ENCODE measurements at places on chromosomes 2 and 18.

DNA sequence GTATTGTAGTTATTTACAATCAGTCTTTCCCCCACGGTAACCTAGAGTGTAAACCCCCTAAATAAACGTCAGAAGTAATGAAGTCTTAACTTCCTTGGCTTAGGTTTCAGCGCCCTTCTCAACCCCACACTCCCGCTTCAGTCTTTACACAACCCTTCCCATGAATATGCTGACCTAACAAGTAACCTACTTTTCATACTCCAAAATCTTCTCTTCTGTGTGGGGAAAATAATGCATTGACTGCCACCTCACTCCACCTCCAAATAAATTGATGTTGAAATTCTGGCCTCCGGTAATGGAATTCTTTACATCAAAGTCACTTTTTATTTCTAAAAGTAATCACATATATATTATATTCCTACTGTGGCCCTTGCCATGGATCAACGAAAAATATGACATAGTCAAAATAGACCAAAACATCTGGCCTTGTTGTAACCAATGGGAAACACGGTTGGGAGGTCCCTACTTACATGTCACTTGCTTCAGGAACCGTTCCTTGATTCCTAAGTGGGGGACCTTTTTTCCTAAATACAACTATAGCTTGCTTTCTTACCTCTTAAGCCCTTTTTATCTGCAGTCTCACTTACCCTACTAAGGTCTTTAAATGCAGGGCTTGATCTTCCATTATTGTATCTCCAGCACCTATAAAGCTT, 961 bp downstream of the GEN1 start:
- no peak for DNase-seq

DNA sequence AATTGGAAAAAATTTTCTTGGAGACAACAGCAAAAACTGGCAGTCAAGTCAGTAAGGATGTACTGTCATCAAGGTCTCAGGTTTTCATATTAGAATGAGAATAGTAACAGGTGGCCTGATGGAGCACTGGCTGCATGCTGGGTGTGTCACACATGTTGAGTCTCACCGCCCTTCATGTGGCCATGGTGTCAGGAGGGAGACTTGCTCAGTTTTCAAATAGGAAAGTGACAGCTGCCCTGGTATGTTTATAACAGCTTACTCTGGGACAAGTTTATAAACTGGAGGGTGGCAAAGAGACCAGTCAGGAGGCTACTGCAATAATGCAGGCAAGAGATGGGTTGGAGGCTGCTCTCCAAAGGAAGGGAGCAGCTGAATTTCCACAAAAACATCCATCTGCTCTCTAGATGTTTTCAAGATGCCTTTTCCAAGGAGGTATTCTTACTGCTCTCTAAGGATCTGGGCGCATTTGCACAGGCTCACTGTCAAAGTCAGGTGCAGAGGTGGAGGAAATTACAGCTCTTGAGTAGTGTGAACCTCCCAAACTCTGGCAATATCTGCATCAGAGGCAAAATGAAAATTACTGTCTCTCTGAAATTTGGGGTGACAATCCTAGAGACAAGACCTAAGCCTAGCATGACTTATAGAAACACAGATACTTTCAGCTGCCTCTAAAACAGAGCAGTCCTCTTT, 321.9 kb upstream of the RAB12 start:
- DNase-seq, result no peak

- no peak for DNase-seq
Measured at GRCh38 chr18:47815486-47816270, 114.8 kb downstream of the SMAD2 start.

DNA sequence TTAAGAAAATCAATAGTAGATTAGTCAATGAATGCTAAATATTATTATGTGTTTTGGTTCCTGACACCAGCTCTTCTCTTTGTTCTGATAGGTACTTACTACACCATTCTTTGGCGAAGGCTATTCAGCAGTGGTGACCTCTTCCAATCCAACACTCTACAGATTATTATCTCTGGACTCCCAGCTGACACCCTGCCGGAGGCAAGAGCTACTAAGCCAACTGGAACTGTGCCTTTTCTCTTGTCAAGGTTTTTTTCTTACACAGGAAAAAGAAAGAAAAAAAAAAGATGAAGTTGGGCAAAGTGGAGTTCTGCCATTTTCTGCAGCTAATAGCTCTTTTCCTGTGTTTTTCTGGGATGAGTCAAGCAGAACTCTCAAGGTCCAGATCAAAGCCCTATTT, 11.7 kb downstream of the CDH7 start:
- no peak for DNase-seq

DNA sequence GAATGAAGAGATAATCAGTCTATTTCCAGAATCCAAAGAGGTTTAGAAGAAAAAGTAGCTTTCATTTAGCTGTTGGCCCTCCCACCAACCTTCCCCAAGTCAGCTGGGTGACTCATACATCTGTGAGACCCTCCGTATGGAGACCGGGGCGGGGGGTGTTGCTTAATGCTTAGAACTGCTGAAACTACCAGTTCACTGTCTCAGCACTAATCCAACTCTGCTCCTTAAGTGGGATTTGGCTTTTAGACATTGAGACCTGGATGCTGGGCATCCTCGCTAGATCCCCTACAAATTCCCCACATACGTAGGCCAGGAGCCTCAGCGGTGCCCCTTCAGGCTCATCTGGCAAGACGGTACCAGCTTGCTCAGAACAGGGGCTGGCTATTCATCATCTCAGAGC, at the start of gene SAG:
Gene SAG (plus strand): TSS at position 252 of the 400 bp plus-strand sequence. CDS start 1,374 bp downstream, outside the sequence.
- no peak for DNase-seq

GRCh38 chr2:218709908-218710307, 727 bp upstream of the TTLL4 start:
- no peak for DNase-seq

GRCh38 chr2:237885111-237885930, 25.9 kb downstream of the RAMP1 start:
- no peak for DNase-seq

DNA sequence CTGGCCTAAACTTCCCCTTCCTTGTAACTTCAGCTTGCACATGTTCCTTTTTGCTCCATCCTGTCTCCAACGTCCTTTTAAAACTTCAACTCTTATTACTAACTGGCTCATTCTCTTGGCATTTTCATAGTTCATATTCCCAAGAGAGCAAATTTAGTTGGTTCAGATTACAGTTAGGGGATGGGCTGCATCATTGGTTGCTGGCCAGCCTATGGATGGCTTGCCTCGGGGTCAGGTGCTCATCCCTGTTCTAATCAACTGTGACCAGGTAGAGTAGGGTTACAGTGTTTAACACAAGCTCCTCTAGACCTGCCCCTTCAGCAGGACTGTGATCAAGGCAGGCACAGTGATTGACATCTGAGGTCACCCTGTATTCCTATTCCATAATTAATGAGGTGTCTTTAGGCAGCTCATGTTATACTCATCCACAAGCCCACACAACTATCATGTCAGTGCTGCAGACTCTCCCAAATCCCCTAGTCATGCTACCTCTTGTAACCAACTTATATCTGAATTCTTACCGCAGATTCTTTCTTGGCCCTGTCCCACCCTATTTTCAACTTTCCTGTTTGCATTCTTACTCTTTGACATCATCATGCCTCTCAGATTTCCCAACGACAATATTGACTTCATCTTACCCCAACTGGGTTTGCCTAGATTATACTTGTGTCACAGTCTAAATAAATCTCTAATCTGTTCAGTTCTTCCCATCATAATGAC, 293.3 kb downstream of the MTX2 start:
- DNase-seq, result no peak

DNA sequence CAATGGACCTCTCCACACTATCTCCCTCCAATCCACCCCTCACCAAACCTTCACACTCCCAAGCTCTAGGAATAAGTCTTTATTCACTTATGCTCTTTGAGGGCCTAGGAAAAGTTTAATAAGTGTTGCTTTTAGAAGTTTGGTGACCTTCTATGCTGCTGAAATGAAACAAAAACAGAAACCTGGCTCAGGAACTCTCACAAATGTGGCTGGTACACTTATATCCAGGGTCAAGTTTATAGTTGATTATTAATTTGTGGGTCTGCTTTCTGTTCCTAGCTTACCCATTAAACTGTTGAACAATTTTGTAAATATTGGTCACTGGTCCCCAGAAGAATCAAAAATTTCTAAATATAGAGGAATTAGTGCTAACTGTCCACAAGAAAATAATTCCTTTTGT, 14.2 kb upstream of the ANKRD44 start:
- no peak for DNase-seq

DNA sequence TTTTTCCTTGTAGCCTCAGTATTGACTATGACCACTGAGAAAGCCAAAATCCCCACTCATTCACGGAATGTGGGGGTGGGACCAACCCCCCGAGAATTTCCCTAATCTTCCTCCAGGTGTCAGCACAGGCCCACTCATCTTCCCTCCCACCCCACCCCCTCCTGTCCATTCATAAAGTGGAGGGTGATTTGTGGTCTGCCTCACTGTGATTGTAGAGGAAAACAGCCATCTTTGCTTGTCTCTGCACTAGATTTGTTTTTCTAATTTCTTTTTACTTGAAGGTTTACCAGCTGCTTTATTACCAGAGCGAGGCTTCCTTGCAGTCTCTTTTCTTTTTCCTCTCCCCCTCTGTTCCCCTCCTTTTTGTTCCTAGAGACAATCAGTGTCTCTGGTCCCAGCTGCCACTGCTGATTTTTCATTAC, 171.8 kb downstream of the ICOS start:
- DNase-seq, result peak; percentile 65

DNA sequence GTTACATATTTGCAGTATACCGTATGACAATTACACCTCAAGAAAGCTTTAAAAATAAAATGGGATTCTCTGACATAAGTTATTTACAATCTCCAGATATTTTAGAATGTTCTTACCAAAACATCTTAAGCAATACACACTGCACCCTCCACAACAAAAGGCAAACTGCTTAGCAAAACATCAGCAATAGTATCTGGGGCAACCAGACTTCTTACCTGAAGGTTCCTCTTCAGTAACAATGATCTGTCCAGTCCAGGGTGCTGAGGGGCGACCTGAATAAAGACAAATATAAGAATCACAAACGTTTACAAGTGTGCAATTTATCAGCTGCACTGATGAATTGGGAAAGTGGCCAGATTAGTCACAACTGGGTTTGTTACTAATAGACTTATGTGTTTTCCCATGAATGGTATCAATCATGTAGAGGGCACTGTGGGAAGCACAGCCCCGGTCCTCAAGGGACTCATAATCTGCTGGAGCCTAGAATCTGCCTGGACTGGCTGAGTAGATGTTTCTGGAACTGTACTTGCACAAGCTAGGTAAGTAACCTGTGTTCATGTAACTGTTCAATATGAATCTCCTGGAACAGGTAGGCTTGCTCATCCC, 70.7 kb downstream of the MYOM1 start:
- DNase-seq, result no peak

GRCh38 chr18:41501848-41502247, 453.2 kb upstream of the PIK3C3 start:
- no peak for DNase-seq

DNA sequence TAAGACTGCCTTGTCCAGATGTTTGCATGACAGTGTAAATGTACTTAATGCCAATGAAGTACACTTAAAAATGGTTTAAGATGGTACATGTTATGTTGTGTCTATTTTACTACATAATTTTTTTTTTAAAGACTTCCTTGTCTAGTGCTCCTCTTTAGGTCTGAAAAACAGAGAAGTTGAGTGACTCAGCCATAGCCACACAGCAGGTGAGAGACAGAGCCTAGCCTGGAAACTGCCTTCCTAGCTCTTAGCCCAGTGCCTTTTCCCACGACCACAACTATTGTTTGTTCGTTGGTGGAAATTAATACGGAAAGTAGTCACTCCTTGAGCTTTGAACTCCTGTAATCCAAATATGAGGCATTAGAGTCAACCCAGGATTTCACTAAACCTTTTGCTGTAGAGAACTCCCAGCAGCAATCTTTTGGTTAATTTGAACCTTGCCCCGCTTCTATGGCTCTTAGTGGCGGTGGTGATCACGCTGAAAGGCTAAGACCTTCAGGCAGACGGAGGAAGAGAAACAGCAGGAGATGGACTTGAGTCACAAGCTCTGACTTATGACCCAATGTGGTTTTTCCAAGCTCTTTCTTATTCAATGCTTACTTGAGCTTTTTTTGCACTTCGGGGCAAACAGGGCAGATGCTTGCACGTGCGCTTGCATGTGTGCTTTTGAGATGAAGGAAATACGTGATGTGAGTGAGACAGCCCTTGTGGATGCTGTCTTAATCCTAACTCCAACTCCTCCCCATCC, 21.2 kb downstream of the TRIB2 start:
- no peak for DNase-seq

- DNase-seq, result no peak
Measured at GRCh38 chr2:72993933-72994280, 76.6 kb downstream of the EMX1 start.

- DNase-seq, result no peak
Measured at GRCh38 chr2:110780461-110780860, 48.1 kb downstream of the ACOXL start.

- DNase-seq, result no peak
Measured at GRCh38 chr2:236965021-236965840, 120.5 kb upstream of the COPS8 start.

- DNase-seq, result no peak
Measured at GRCh38 chr2:38076710-38077430, 919 bp upstream of the CYP1B1 start.

DNA sequence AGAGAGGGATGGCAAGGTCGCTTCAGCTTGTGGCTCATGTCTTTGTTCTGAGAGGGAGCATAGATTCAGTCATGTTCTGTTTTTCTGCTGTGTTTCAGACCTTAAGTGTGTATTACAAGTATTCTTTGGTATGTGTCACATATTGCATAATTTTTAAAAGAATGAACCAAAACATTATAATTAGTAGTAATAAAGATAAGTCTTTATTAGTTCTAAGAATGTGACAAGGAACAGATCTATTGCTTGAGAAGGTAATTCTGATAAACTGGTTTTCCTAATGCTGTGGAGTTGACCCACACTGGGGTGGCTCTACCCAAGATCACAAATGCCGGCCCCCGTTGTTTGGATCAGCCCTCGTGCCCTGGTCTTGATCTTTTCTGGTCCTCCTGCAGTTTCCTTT, 124.3 kb upstream of the FOSL2 start:
- DNase-seq, result no peak

- DNase-seq, result no peak
Measured at GRCh38 chr2:68366083-68366560, 1.0 kb downstream of the PLEK start.

DNA sequence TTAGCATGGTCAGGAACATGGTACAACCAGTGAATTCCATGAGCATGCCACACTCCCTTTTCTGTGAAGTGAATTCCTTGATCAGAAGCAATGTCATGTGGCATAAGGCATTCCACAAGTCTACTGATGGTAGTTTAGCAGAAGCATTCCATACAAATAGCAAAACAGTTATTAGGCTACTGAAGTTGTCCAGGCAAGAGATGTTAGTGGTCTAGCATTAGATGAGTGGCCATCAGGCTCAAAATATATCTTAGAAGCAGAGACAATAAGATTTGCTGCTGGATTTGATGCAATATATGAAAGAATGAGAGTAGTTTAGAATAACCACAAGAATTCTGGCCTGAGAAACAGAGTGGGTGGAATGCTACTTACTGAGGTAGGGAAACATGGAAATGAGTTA, 355.3 kb upstream of the NRXN1 start:
- DNase-seq, result no peak

All from left renal pelvis (tissue), 4 donors.